Activated CD4-positive, alpha-beta T cell treated with anti-CD3 and anti-CD28 coated beads, Interleukin-2, amount 50 U/mL, for 16 hours (primary cell): ENCODE measurements at places on chromosomes 12 and 14.

DNA sequence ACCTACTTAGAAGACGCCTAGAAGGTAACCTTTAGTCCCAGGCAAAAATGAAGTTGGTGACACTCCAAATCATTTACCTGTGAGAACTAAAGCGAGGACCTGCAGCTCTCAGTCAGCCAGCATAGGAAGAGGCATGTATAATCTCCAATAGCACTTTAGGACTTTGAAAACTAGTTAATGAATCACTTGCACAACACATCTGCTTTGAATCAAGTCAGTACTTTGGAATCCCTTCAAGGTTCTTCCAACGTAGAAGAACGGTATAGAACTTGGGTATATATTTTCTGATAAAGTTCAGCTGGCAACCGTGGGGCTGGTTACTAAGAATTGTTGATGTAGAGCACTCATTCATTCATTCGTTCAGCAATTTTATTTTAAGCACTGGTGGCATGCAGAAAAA is 251.9 kb downstream of the TMEM132D start:
- DNase-seq = no peak

- DNase-seq = no peak
Observed at GRCh38 chr12:25500651-25501050, 52.4 kb downstream of the LMNTD1 start.

DNA sequence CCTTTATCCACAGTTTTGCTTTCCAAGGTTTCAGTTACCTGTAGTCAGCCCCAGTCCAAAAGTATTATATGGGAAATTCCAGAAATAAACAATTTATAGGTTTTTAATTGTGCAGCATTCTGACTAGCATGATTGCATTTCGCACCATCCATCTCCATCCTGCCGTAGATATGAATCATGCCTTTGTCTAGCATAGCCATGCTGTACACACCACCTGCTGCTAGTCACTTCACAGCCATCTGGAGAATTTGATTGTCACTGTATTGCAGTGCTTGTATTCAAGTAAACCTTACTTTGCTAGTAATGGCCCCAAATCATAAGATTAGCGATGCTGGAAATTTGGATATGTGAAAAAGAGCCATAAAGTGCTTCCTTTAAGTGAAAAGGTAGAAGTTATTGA is 36.0 kb downstream of the MUCL1 start:
- DNase-seq = no peak

DNA sequence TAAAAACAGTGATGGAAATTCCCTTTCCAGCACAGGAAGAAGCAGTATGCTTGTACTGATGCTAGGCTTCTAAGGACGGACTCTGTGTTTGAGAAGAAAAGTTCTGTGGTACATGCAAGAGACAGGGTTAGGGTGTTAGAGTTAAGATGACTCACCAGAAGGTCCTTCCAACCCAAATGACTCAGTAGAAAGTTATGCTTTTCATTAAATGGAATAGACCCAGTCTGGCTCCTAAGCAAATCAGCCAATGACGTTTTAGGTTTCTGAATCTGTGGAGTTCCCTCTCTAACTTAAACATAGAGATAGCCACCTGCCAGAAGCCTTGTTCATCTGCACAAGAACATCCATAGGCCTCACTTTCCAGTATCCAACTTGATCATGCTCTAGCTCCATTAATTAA is 5.7 kb downstream of the PTHLH start:
- DNase-seq = peak; percentile 62

DNA sequence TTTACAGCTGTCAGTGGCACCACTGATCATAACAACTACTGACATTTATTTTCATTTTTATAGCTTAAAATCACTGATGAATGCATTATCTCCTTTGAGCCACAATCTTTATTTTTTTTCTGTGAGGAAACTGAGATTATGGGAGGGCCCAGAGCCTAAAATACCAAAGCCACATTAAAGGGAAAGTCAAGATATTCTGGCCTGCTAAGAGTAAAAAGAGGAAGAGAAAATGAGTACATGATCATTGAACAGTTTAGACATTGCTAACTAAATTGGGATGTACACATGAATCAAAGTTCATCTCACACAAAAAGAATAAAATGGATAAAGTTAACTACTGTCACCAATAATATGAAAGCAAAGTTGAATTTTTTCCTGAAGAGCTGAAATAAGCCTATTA is 170.5 kb upstream of the GARIN2 start:
- no peak for DNase-seq

GRCh38 chr12:96201272-96202227 is 7.4 kb downstream of the ELK3 start:
- DNase-seq = no peak

DNA sequence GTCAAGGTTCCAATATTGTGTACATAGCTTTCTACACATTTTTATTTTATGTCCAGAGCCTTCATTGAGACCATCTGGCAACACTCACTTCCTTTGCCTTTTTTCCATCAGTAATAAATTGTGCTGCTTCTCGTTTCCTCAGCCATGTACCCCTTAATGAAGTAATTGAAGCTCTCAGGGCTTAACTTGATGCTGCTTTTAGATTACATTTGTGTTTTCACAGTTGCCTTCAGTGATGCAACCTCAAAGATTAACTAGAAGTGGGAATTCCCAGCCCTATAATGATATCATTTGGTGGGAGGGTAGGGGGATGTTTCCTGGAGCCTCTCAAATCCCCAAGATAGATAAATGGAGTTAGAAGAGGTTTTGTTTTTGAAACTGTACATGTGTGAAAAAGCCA is 80.2 kb upstream of the KRR1 start:
- no peak for DNase-seq

DNA sequence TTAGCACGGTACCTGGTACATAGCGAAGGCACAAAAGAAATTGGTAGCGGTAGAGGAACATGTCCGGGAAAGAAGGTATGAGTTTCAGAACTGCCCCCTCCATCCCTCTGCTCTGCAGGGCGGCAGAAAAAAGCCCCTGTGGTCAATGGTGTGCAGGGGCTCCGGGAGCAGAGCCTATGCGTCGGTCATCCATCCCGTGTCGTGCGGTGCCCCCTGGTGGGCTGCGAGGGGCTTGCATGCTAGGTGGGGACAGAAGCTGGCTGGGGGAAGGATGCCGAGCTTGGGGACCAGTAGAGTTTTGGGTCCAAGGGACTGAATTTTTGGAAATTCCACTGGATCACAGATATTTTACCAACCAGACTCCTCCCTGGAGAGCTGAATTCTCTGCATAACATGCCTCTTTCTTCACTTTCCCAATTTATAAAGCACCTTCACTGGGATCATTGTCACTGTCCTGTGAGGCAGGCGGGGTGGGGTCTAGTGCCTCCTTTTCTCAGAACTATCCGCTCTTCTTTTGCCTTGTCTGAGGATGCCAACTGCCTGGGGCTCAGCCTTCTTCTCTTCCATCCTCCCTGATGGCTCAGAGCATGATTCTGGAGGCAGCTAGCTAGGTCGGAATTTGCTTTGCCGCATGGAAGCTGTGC is 148.7 kb downstream of the SMOC1 start:
- peak; percentile 67 for DNase-seq

- DNase-seq = no peak
Observed at GRCh38 chr12:113263431-113263963, 42.2 kb downstream of the TPCN1 start.

DNA sequence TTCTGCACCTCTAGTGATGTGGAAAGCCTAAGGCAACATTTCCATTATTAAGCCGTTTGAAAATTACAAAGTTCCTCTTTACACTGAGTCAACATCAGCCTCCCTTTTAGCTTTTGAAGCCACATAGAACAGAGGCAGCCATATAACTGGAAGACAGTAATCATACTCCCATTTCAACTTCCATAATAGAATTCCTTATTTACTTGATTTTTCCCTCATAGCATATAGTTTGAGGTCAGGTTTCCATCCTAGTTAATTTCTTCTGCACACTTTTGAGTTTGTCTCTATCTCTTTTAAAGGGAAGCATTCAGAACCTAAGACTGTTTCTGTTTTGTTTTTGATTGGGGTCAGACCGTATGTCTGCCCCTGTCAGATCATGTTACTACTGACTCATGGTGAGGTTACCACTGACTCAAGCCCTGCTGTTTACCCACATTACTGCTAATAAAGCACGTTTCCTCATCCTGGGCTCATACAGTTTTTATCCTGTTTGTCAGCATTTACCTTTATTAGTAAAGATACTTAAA is 161.0 kb downstream of the SLC38A4 start:
- DNase-seq = peak; percentile 53

GRCh38 chr12:130608132-130608531 is 108.0 kb downstream of the RIMBP2 start:
- DNase-seq = no peak

DNA sequence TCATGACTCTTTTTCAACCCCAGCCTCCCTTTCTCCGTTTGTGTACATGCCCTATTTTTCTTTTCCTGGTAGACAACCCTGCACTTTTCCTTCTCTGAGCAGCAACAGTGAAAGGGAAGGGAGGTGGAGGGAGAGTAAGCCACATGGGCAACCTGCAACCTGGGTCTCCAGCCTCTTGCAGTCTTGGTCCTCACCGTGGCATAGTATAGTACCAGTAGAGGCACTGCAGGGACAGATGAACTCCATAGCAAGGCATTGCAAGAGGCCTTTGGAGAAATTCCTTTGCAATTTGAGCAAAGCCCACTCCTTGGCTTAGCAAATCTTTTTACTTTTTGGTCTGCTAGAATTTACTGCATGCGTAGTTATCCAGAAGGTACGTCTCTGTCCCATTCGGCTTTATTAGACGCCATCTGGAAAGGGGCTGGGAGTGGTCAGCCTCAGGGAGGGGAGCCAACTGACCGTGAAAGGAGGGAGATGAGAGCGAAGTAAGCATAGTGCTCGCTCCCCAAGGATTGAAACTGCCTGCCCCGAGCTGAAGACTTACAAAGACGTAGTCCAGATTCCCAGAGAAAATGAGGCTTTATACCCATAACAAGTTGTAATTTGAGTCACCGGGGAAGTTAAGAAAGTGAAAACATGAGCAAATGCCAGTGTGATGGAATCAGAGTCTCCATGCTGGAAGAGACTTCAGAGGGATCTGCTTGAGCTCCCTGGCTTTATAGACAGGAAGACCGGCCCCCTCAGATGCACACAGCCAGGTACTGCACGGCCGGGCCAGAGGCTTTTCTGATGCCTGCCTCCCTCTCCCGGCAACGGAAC is 332.0 kb downstream of the CACNA1C start:
- DNase-seq = no peak

DNA sequence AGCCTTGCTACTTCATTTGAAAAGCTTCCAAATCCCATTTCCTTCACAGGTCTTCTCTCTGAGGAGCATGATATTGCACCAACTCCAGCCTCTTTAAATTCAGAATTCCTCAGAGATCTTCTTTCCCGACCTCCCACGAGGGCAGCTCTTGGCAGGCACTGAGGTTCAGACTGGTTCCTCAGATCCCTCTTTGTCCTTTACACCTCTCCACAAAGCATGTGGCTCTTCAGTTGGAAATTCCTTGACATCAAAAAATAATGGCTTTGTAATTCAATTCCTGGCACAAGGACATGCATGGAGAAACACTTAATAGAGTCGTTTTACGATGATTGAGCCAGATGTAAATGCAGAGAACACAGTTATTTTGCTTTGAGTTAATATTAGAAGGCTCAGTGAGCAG is 63.2 kb upstream of the TMX1 start:
- no peak for DNase-seq

DNA sequence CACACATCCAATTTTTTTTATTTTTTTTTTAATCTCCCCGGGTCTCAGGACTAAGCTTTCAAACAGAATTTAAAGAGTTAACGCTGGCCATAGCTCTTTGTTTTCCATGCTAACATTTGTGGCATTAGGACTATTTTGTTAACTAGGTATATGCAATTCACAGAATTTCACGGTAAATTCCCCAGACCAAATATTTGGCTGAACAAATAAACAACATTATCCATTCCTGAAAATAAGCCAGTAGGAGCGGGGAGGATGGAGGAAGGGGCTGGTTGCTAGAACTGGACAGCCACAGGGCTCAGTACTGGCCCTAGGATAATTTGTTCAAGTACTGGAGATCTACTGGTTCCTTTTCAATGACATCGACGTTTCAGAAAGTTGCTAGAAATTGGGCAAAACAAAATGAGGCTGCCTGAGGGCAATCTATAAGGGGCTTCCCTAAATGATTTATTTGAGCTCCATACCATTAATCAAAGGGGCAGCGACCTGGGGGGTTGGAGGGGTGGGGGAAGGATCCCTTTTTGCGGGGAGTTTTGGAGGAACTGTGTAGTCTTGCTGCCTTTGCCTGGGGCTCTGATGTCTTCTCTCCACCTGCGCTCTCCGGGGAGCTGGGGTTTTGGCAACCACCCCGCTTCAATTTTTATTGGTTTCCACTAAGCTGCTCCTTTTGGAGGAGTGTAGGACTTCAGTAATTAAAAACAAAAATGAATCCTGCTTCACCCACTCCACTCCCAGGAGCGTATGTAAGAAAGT is 9.0 kb downstream of the BMP4 start:
- DNase-seq = no peak

DNA sequence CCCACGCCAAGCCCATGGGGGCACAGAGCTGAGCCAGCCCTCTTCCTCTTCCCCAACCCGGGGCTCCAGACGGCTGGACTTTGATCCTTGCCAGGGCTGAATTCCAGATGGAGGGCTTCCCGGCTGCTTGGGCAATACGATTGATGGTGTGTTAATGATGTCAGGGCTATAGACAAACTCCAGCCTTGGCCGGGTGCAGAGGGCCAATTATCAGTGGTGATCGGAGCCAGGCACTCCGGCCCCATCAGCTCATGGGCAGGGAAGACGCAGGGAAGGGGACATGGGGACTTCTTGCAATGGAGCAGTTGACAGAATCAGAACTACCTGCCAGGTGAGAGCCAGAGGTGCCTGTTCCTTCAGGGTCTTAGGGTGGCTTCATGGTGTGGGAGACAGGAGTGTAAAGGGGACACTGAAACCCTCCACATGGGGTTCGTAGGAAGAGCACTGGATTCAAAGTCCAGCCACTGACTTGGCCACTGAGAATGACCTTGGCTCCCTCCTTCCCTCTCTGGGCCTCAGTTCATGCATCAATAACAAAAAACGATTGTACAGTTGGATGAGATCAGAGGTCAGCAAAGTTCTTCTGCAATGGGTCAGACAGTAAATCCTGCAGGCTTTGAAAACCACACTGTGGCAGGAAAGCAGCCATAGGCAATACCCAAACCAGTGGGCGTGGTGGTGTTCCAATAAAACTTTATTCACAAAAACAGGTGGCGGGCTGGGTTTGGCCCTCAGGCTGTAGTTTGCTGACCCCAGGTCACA is 333.7 kb downstream of the MED13L start:
- DNase-seq = no peak

GRCh38 chr12:4108803-4109345 is 164.7 kb upstream of the CCND2 start:
- no peak for DNase-seq

DNA sequence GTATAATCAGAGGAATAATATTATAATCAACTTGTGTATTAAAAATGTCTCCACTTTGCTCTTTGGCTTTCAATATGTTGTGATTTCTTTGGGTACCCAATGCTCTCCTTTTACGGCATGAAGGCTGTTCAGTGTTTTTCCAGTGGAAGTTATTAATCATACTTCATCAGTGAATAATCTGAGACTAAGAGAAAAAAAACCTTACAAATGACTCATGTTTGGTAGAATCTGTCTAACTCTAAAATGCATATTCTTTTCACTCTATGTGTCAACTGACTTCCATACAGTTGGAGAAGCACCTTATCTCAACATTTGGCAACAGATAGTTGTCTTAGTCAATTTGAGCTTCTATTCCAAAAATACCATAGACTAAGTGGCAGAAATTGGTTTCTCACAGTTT is 82.2 kb downstream of the PTPRO start:
- DNase-seq = no peak

- DNase-seq = no peak
Observed at GRCh38 chr14:68377459-68377858, 415.4 kb downstream of the ZFP36L1 start.
